Fibroblast of the aortic adventitia (primary cell): ENCODE measurements at places on chromosomes 12 and 14.

DNA sequence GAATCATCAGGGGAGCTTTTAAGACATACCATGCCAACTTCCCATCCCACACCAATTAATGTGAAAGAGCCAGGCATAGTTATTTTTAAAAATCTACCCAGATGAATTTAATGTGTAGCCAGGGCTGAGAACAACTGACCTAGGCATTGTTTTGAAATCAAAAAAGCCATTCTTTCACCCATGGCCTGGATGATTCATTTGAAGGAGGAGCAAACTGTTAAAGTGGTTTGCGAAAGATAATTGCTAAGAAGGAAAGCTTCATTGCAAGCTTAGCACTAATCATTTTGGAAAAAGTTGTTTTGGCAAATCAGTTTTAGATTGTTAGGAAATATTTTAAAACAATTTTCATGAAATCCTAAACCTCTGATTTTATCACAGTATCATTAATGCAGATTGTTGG is 2.1 kb upstream of the GTSF1 start:
- DNase-seq: peak; percentile 59

DNA sequence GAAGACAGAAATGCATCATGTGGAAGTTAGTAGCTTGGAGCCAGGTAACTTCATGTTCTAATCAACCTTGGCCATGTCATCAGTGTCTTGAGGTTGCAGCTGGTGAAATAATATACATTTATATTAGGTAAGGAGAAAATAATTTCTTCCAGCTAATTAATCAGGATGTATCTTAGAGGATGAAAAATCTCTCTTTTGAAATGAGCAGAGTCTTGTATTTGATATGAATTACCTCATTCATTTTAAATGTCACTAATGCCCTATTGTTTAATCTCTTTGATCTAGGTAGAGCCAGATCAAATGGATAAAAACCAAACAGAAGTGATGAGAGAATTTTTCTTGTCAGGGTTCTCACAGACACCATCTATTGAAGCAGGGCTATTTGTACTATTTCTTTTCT is at the start of gene OR4Q2:
OR4Q2 (plus strand) TSS at position 301 of the 400 bp plus-strand sequence.
- DNase-seq: no peak

GRCh38 chr12:49345051-49345824 is 1.4 kb upstream of the DNAJC22 start:
- DNase-seq: no peak

- DNase-seq: no peak
Observed at GRCh38 chr12:91058786-91059185, 962 bp upstream of the KERA start.

- DNase-seq: peak; percentile 55
Observed at GRCh38 chr14:103103461-103104388, 9.2 kb downstream of the EXOC3L4 start.

DNA sequence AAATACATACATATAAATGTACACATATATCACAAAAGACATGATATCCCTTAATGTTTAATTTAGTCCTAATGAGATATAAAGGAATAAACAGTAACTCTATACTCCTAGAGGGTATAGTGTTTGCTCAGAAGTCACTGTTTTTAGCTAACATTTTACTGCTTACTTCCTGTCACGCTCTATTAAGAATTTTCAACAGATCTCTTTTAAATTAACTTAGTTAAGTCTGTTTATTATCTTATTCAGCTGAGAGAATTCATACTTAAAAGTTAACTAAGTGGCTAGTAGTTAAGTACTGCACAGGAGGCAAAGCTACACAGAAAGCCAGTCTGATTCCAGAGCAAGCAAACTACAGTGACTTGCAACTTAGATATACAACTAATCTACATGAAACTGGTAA is 39.9 kb downstream of the GXYLT1 start:
- no peak for DNase-seq

DNA sequence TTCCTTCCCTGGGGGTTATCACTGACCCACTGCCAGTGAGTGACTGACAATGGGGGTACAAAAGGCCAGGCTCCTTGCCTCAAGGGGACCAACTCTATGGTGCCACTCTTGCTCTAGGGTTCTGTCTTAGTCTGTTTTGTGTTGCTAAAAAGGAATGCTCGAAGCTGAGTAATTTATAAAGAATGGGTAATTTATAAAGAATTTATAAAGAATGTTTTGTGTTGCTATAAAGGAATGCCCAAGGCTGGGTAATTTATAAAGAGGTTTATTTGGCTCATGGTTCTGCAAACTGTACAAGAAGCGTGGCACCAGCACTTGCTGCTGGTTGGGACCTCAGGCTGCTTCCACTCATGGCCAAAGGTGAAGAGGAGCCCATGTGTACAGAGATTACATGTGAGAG is 15.8 kb upstream of the RASSF8 start:
- DNase-seq: no peak

DNA sequence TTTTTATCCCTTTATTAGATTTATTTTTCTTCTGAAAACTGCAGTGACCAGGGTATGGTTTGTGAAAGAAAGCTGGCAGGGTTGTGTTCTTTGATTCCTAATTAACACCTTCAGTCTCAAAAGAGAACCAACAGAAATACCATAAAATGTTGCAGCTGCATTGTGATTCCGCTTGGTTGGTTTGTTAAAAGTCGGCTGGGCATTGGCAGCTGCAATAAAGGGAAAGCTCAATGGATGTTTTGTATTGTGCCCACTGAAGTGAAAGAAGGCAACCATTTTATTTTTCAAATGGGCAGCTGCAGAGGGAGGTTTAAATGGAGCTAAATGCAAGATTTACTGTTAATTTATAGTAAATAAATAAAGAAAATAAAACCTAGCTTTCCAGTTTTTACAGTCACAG is 16.7 kb downstream of the LGR5 start:
- DNase-seq: no peak

- DNase-seq: peak; percentile 67
Observed at GRCh38 chr12:47758834-47759690, at the start of gene RAPGEF3. TSS of gene RAPGEF3 (minus strand) at chr12:47758880. CDS start at chr12:47758556, 324 bp downstream.

GRCh38 chr12:42673535-42673934 is 84.0 kb upstream of the PRICKLE1 start:
- DNase-seq: no peak

GRCh38 chr12:91695964-91696363 is 449.7 kb downstream of the BTG1 start:
- no peak for DNase-seq

- no peak for DNase-seq
Observed at GRCh38 chr14:92863286-92864080, 59.5 kb upstream of the CHGA start.

GRCh38 chr12:82578725-82579124 is 108.0 kb upstream of the TMTC2 start:
- DNase-seq: no peak

GRCh38 chr12:108543652-108544051 is 17.3 kb downstream of the SART3 start:
- no peak for DNase-seq

DNA sequence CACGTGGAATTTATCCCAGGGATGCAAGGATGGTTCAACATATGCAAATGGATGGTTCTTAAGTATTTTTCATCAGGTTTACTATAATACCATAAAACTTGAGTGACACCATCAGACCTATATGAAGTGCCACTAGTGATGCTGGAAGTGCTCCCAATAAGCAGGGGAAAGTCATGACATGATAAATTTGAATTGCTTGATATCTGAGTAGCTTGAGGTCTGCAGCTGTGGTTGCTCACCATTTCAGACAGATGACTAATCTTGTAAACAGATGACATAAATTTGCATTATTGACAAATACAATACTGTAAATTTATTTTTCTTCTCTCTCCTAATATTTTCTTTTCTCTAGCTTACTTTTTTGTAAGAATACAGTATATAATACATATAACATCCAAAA is 13.7 kb upstream of the PRPF39 start:
- no peak for DNase-seq

DNA sequence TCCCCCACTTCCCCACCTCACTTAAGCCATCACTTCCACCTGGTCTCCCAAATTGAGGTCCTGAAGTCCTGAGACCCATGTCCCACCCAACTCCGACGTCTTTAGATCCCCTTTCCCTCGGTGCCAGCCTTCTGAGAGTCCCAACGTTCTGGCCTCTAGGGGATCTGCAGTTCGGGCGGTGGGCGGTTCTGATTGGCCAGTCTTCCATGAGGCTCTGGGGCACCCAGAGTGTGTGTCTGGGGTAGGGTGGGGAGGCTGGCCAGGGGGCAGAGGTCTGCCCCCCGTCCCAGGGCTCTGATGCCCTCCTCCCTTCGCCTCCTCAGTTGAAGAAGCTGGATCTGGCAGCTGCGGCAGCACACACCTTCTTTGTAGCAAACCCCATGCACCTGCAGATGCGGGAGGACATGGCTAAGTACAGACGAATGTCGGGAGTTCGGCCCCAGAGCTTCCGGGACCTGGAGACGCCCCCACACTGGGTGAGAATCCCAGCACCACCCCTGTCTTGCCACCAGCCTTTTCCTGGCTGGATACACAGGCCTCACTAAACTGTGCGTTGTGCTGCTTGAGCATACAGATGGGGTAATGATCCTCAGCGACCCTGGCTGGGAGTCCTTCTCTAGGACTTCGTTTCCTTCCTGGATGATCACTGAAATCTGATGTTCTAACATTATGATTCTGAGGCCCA is 1.5 kb downstream of the P3H3 start:
- no peak for DNase-seq

GRCh38 chr14:88599761-88600439 is 37.1 kb downstream of the ZC3H14 start:
- no peak for DNase-seq

DNA sequence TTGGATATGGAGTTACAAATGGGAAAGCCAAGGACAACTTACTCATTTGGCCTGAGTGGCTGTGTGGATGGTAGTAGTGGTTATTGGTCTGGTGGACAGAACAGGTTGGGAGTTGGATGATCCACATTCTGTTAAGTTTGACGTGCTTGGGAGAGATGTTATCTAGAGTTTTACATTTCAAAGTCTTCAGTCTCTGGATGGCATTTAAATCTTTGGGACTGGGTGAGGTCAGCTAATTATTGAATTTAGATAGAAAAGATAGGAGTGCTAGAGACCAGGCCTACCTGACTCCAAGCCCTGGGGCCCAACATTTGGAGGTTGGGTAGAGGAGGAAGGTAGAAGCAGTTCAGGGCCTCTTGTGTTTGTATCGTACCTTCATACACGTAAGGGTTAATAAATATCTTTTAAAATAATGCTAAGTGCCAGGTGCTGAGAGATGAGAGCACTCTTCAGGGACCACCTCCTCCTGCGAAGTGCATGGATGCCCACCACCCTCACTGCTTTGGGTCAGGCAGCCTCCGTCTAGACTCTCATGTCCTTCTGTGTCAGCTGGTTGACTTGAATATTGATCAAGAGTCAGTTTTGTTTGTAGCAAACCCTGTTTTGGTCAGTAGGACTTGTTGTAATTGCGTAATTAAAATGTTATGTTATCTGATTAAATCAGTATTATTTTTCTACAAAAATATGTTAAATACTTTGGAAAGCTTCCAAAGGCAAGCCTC is 460.4 kb upstream of the RGS6 start:
- no peak for DNase-seq

- no peak for DNase-seq
Observed at GRCh38 chr12:109829667-109830066, 3.5 kb downstream of the TRPV4 start.

GRCh38 chr14:96173636-96174475 is 30.8 kb upstream of the BDKRB2 start:
- no peak for DNase-seq

GRCh38 chr14:104722938-104723650 is 935 bp upstream of the ADSS1 start:
- no peak for DNase-seq

- no peak for DNase-seq
Observed at GRCh38 chr14:57610631-57611030, 117.0 kb upstream of the CCDC198 start.

GRCh38 chr12:50554651-50555050 is 49.9 kb downstream of the DIP2B start:
- DNase-seq: no peak

DNA sequence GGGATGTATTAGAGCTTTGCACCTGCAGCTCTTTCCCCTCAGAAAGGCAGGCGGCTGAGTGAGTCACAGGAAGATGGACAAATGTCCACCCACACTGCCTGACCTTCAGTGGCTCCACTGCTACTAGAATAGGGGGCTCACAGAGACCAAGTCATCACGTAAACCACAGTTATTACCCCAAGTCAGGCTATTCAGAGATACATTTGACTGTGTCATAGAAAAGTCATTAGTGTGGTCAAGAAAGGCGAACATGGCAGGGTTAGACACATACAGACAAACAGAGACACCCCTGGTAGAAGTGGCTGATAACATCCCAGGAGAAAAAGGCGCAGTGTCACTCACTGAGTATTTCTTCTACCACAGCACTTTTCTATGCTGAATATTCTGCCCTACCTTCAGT is 36.0 kb downstream of the GCH1 start:
- no peak for DNase-seq
